ENCODE measurements at places on chromosomes 1 and 21.

DNA sequence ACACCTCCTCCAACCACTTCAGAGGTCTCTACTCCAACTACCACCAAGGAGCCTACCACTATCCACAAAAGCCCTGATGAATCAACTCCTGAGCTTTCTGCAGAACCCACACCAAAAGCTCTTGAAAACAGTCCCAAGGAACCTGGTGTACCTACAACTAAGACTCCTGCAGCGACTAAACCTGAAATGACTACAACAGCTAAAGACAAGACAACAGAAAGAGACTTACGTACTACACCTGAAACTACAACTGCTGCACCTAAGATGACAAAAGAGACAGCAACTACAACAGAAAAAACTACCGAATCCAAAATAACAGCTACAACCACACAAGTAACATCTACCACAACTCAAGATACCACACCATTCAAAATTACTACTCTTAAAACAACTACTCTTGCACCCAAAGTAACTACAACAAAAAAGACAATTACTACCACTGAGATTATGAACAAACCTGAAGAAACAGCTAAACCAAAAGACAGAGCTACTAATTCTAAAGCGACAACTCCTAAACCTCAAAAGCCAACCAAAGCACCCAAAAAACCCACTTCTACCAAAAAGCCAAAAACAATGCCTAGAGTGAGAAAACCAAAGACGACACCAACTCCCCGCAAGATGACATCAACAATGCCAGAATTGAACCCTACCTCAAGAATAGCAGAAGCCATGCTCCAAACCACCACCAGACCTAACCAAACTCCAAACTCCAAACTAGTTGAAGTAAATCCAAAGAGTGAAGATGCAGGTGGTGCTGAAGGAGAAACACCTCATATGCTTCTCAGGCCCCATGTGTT, 66.6 kb downstream of the TPR start:
- no peak for DNase-seq

GRCh38 chr1:82517586-82517985, 716.9 kb downstream of the ADGRL2 start:
- peak; percentile 52 for DNase-seq

DNA sequence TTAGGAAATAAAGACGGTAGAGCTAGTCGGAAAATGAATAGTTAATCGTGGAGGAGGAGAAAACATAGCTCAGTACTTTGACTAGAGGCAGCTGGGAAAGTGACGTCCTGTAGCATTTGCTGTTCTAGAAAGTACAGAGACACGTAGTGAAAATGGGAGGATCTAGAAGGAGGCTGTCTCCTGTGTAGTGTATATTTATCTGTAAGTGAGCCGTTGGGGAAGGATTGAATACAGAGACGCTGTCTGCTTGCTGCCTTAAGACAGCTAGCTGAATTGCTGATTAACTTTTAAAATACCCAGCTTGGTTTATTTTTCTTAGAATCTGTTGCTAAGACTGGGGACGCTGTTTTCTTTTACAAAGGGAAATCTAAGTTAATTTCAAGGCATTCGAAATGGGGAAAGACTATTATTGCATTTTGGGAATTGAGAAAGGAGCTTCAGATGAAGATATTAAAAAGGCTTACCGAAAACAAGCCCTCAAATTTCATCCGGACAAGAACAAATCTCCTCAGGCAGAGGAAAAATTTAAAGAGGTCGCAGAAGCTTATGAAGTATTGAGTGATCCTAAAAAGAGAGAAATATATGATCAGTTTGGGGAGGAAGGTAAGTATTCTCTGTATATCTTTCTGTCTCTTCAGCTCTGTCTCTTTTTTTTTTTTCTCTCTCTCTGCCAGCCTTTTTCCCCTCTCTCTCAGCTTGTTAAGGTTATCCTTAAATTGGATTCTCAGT, at the start of gene DNAJB4:
TSS of gene DNAJB4 (plus strand) at position 221 of the 729 bp plus-strand sequence. CDS start at position 393, 172 bp downstream.
- peak; percentile 92 for DNase-seq

DNA sequence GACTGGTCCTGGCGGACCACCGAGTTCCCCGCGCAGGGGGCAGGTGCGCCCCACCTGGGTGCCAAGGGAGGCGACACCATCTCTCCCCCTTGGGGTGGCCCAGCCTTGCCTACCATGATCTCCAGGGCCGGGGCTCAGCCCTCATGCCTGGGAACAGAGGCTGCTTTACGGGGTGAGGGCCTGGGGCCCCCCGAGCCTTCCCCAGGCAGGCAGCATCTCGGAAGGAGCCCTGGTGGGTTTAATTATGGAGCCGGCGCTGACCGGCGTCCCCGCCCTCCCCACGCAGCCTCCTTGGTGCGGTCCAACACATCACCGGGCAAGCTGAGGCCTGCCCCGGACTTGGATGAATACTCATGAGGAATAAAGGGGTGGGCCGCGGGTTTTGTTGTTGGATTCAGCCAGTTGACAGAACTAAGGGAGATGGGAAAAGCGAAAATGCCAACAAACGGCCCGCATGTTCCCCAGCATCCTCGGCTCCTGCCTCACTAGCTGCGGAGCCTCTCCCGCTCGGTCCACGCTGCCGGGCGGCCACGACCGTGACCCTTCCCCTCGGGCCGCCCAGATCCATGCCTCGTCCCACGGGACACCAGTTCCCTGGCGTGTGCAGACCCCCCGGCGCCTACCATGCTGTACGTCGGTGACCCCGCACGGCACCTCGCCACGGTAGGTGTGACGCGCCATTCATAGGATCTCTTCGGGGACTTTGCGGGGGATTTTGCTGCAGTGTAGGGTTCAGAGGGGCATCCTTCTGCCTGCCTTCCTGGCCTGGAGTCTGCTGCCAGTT, 38.2 kb downstream of the TP73 start:
- DNase-seq = no peak

DNA sequence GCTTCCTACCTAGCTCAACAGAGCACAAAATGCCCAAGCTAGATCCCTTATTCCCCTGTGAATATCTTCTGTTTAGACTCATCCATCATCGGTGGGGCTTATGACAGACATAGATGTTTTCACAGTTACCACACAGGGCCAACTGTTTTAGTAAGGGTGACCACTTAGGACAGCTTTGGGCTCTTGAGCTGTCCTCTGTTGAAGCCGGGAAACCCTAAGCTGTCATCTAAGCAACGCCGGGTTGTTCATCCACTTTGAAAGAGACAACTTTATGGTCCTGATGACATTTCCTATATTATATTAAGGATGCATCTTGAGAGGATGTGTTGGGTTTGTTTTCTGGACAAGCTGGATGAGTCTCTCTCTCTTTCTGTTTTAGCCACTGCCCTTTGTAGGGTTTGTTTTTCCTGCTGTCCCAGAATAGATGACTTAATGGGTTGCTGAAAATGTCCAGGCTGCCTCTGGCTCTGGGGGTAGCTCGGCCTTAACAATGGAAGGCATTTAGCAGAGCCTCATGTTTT, 110.5 kb upstream of the UBE2U start:
- no peak for DNase-seq

DNA sequence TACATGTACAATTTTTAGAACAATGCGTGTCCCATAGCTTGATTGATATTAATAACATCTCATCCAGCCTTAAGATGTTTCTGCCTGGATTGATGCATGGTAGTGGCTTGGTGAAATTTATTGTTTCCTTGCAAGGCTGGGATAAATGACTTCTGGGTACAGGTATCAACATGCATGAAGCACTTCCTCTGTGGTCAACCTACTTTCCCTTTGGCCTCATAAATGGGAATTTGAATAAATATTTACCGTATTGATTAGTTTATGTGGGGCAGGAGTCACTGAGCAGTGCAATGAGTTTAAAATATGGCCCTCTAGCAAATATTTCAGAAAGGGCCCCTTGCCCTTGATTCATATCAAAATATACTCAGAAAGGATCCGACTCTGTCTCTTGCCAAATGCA, 83.9 kb upstream of the KCNE2 start:
- no peak for DNase-seq

DNA sequence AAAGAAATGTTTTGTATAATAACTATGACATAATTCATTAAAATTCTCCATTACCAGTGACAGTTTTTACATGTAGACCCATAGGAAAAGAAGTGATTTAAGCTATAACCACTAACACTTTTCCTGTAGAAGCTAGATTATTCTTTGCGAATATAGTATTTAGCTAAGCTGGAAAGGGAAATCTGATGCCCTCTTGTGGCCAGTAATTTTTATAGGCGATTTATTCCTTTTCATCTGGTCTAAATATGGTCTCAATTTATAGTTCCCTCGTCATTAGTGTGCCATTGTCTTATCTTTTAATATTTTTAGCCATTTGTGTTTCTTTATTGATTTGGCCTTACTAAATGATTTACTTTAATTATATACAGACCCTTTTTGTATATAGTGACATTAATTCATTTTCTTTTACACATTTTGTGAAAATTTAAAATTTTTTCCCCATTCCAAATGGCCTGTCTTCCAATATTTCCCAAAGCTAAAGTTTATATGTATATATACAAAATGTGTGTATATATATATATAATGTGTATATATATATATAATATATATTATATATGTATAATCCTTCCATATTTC, 26.7 kb downstream of the BTG3 start:
- no peak for DNase-seq

GRCh38 chr21:31874812-31875212, 2.0 kb downstream of the HUNK start:
- DNase-seq = peak; percentile 61

DNA sequence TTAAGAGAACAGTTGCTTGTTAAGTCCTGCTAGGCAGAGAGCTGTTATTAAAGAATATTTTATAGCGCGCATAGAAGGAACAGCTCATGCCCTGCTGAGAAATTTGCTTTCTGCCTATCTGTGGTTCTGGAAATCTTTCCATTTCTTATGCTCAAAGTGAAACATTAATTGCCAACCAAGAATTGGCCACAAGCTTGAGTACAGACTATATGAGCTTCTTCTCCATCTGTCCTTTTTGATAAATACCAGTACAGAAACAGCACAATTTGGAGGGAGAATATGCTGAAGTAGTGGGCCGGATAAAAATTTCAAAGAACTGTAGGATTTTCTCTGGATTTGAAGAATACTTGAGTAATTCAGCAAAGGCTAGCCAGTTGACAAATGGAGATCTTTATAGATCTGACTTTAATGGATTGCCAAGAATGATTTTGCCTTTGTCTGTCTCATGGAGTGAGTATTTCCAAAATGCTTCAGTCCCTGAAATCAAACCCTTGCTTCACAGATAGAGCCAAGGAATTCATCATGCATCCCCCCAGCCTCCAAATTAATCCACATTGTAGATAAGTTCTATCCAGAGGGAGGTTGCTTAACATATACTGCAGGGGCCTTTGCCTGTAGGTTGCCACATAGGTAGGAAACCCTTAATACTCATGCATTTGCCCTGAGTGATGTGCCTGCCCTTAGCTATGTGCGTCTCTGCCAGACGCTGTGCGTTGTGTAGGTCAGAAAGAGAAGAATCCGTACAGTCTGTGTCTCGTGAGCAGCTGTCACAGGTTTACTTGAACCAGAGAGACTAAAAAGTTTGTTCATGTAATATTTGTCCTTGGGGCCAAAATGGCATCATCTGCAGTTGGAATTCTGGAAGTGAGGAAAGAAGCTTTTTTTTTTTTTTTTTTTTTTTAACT, 44.2 kb downstream of the SMYD2 start:
- no peak for DNase-seq

- no peak for DNase-seq
Observed at GRCh38 chr1:172845371-172845770, 186.5 kb downstream of the FASLG start.

DNA sequence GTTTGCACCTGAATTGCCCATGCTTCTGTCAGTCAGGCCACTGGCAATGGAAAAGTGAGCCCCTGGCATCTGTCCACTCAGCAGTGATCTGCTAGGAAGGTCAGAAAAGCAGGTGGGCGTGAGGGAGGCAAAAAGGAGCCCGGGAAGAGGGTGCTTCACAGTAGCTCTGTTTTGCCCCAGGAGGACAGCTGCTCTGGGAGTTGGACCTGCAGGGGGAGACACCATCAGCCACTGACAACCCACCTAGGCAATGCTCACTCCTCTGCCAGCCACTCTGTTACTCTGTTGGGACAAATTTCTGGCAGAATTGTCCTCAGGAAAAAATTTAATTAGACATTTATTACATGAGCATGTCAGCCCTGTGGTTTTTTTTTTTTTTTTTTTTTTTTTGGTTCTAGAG, 146.4 kb downstream of the LRIG2 start:
- no peak for DNase-seq

GRCh38 chr1:91502672-91503184, 2.1 kb downstream of the CDC7 start:
- DNase-seq = no peak

GRCh38 chr1:226498640-226499008, 49.9 kb upstream of the STUM start:
- no peak for DNase-seq

DNA sequence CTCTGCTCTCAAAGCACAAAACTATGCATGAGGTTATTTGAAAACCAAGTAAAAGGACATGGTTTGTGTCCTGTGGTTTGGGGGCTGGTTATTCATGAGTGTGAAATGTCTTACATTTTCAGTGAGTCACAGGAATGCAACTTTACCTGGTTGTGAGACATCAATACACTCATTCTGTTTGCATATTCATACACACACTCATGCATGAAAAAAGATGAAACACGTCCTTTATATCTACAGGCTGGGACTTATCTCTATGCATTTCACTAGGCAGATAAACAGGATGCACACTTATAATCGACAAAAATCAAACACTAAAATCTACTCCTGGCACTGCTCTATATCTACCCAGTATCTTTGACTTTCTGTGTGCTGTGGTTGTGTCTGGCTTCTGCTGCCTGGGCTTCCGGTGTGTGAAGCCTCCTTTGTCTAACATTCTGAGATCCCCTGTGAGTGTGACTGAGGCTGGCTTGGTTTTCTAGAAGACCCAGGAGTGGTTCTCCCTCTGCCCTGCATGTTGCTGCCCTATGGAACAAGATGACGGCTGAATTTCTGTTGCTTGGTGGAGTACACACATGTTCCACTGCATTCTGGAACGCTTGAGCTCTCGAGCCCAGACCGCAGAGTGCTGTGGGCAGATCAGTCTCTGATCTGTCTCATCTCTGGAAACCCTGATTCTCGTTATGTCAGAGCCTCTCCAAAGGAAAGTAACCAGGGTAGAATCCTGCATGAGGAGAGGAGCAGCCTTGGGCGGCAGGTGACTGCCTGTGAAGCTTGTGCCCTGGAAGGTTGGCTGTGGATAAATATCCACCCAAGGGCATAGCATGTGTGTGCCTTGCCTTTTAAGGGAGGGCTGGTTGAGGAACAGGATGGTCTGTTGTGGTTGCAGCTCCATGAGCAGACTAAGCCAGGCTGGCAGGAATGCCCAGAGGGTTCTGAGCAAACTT, 19.7 kb upstream of the FASLG start:
- no peak for DNase-seq

- DNase-seq = peak; percentile 32
Observed at GRCh38 chr21:34630536-34631143, 15.7 kb upstream of the RCAN1 start.

DNA sequence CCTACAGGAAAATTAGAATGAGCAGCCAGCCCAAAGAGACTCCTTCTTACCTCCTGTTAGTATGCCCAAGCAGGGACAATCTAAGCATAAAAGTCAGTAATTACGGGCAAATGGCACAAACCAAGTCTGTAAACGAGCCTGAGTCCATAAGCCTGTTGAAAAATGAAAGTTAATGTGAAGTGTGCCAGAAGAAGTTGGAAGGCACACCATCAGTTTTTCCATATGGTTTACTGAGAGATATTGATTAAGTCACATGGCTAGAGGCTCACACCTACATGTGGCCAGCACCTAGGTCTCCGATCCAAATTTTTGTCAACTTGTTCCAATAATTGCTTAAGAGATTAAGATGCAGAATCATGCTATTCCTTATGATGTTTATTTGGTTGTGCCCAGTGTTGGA, 242.4 kb upstream of the CSF3R start:
- DNase-seq = no peak

GRCh38 chr1:153646672-153647345, 11.7 kb upstream of the SNAPIN start:
- no peak for DNase-seq

- peak; percentile 23 for DNase-seq
Observed at GRCh38 chr1:157542676-157543075, 9.6 kb downstream of the FCRL5 start.
